ENCODE measurements at places on chromosomes 7 and 10. TPM values are rescaled to one million over a fixed set of nuclear protein-coding genes. Genes with fewer than 3 reads are reported as not detected.

- H3K4me3 ChIP-seq: no peak overlapping the region
- DNase-seq: no peak
- no peaks in the 10 kb centered on the region for H3K4me1 ChIP-seq
- H3K36me3 ChIP-seq: no peaks in the 10 kb centered on the region
Measured at GRCh38 chr7:36734731-36735130, 10.4 kb upstream of the AOAH start.

DNA sequence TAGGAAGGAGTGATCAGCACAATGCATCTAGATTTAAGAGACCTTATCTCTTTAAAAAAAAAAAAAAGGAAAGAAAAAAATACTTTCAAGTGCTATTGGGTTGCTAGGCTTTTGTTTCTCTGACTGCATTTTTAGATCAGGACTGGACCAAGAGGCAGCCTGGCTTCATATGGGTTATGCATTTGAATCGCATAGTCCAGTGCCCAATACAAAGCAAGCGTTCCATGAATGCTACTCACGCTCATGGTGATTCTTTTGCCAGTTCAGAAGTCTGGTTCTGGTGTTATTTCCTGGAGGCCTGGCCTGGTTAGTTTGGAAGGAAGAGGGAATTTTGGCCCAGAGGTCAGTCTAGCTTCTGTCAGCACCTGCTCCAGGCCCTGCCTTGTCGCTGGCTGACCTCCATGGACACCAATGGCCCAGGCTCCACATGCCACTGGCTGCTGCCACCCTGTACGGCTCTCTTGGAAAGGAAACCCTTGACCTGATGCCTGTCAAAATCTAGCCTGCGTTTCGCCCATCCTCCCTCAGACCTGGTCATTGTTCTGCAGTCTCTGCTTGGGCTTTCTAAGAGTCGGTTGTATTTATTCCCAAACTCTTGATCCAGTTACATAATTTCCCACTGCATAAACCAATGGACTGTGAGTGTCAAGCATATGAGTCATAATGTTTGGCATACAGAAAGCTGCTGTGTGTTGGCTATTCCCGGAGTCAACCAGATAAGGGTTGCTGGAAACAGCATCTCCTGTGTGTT, 74.3 kb upstream of the MKX start:
- peak; percentile 59 for DNase-seq
- H3K36me3 ChIP-seq: no peaks in the 10 kb centered on the region
- no peak overlapping the region for H3K4me3 ChIP-seq

DNA sequence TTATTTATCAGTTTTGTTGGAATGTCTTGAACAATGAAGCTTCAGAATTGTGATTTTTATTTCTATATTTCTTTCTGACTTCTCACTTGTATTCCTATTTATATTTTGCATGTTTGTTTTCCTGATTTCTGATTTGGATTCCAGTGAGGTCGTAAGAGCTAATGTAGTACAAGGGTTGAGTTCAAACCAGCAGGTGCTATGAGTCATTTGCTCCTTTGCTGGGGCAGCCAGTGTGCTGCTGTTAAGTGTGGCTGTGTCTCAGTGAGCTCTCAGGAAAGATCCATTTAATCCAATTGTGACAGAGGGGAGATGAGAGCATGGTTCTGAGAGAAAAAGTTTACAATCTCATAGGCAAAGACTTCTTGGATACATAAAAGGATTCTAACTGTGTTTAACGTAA, 48.6 kb downstream of the MCU start:
- H3K4me3 ChIP-seq: no peak overlapping the region
- H3K36me3 ChIP-seq: no peaks in the 10 kb centered on the region
- H3K4me1 ChIP-seq: peaks cover 14% of the 10 kb centered on the region
- no peak for DNase-seq
- no peaks in the 10 kb centered on the region for H3K27me3 ChIP-seq

DNA sequence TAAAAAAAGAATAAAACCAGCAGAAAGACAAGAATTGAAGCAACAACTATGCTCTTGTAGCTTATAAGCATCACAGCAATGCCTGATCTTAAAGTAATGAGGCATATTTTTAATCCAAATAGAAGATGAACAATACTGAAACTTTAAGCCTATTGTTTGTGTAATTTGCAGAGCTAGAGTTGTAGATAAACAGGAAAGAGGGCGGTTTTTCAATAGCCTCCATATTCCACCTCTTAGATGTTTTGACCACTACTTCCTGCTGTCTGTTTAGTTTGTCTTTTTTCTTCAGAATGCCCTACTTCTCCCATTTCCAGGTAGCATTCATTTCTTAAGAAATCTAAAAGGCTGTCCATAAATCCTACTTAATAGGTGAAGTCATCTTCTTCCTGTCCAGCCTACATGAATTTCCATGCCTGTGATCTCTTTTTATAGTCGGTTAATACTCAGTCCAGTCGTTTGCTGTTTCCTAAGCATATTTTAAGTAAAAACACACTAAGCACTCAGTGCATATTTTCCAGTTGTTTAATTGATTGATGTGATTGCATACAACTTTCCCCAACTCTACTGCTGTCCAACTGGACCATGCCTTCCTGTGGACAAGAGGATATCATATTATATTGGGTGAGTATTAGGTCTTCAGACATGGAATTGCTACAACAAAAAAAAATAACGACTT, 308.1 kb downstream of the TFEC start:
- H3K27me3 ChIP-seq: no peaks in the 10 kb centered on the region
- no peak for DNase-seq
- H3K4me3 ChIP-seq: no peak overlapping the region

DNA sequence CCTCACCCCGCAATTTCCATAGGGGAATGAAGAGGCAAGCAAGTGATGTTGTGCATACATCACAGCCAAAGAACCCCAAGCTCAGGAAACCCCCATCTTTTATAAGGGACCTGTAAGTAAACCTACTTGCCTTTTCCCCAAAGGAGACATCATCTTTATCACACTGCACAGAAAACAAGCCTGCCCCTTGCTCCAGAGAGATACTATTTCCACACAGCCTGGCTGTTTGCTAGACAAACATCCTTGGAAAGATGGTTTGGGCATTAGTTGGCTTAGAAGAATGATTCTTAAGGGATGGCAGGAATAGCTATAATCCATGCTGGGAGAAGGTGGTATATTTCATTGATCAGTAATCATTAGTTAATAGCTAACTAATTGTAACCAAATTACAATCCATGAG, 123.7 kb upstream of the SEC61G start:
- H3K4me1 ChIP-seq: peaks cover 1% of the 10 kb centered on the region
- no peaks in the 10 kb centered on the region for H3K27me3 ChIP-seq
- DNase-seq: no peak
- H3K4me3 ChIP-seq: no peak overlapping the region

DNA sequence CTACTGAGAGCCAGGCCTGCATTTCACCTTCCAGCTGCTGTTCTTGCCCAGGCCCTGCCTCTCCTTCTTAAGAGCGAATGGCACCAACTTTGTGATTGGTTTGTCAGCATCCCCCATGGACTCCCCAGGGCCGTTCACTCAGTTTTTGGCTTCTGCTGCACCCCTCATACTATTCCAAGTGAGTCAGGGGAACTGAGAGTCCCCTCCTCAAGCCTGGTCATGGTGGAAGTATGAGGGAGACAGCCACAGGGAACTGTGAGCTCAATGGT, 62.4 kb upstream of the ANTXRL start:
- H3K4me1 ChIP-seq: no peaks in the 10 kb centered on the region
- H3K4me3 ChIP-seq: no peak overlapping the region
- H3K27me3 ChIP-seq: no peaks in the 10 kb centered on the region
- DNase-seq: no peak

DNA sequence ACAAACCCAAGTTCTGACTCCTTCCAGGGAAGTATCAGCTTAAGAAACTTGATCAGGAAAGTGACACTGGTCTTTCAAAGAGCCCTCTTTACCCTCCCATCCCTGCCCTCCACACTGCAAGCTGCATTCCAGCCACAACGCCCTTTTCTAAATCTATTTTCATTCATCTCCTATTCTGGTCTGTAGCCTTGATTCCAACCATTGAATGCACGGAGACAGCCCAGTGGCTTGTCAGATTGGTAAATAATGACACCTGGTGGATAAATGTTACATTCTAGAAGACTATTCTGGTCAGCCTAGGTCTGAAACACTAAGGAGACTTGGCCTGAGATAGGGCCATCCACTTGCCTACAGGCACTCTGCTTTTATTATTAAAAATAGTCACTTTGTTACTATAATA, 20.9 kb downstream of the MORN4 start:
- H3K4me3 ChIP-seq: no peak overlapping the region
- no peaks in the 10 kb centered on the region for H3K27me3 ChIP-seq
- H3K4me1 ChIP-seq: no peaks in the 10 kb centered on the region

DNA sequence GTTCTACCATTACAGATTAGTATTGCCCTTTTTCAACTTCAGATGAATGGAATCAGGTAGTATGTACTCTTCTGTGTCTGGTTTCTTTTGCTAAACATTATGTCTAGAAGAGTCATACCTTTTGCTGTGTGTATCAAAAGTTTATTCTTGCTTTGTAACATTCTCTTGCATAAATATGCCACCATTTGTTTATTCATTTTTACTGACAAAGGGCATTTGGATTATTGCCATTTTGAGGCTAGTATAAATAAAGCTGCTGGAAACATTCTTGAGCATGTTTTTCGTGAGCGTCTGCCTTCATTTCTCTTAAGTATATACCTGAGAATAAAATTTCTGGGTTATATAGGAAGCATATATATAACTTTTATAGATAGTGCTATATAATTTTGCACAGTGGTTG, 121.7 kb upstream of the CSTF2T start:
- H3K36me3 ChIP-seq: no peaks in the 10 kb centered on the region
- no peaks in the 10 kb centered on the region for H3K4me1 ChIP-seq
- H3K27ac ChIP-seq: no peak overlapping the region
- no peak overlapping the region for H3K4me3 ChIP-seq
- no peak for DNase-seq
- no peaks in the 10 kb centered on the region for H3K27me3 ChIP-seq

DNA sequence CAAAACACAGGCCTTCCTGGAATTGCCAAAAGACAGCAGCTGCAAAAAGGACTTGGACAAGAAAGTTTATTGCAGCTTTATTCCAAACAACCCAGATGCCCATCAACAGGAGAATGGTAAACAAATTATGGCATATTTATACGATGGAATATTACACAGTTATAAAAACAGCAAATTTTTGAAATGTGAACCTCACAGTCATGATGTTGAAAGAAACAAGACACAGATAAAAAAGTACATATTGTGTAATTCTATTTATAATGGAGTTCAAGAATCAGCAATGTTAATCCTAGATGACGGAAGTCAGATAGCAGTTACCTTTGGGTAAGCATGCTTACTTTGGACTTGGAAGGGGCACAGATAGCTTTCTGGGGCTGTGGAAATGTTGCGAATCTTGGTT, 44.4 kb downstream of the SYPL1 start:
- peaks cover 15% of the 10 kb centered on the region for H3K4me1 ChIP-seq
- H3K27ac ChIP-seq: no peak overlapping the region
- H3K4me3 ChIP-seq: no peak overlapping the region
- H3K36me3 ChIP-seq: no peaks in the 10 kb centered on the region

DNA sequence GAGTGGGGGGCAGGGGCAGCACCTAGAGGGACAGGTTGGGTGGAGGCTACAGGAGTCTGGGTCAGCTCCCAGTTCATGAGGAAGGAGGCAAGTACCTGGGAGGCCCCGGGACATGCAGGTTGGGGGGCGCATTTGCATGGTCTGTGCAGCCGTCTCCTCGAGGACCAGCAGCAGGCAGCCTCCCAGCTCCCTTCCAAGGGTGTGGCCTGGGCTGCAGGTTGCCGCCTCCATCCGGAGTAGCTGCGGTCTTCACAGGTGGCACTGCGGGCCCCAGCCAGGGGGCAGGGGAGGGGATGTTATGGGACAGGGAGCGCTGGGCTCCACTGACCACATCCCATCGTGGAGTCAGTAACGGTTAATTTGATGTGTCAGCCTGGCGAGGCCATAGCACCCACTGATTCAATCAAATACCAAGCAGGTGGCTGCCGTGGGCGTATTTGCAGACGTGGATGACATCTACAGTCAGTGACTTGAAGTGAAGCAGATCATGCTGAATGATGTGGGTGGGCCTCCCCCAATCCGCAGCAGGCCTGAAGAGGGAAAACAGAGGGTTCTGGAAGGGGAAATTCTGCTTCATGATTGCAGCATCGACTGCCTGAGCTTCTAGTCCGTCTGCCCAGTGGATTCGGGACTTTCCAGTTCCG, 81.6 kb downstream of the PRKAG2 start:
- no peaks in the 10 kb centered on the region for H3K36me3 ChIP-seq
- H3K4me1 ChIP-seq: no peaks in the 10 kb centered on the region
- no peak overlapping the region for H3K27ac ChIP-seq
- H3K4me3 ChIP-seq: no peak overlapping the region

DNA sequence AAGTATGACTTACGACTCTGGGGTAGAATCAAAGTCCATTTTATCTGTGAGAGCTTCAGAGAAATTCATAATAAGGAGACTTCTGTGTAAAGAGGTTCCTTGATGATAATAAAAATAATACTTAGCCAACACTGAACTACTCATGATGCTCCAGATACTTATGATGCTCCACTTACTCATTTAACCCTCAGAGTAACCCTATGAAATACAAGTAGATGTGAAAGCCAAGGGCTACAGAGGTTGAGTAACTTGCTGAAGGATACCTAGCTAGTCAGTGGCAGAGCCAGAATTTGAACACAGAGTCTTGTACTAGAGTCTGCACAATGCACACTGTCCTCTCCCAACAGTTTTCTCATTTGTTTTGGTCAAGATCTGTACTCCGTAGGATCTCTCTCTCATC, 89.5 kb downstream of the HECW1 start:
- H3K4me3 ChIP-seq: no peak overlapping the region
- no peak overlapping the region for H3K27ac ChIP-seq
- H3K4me1 ChIP-seq: no peaks in the 10 kb centered on the region
- H3K27me3 ChIP-seq: no peaks in the 10 kb centered on the region

DNA sequence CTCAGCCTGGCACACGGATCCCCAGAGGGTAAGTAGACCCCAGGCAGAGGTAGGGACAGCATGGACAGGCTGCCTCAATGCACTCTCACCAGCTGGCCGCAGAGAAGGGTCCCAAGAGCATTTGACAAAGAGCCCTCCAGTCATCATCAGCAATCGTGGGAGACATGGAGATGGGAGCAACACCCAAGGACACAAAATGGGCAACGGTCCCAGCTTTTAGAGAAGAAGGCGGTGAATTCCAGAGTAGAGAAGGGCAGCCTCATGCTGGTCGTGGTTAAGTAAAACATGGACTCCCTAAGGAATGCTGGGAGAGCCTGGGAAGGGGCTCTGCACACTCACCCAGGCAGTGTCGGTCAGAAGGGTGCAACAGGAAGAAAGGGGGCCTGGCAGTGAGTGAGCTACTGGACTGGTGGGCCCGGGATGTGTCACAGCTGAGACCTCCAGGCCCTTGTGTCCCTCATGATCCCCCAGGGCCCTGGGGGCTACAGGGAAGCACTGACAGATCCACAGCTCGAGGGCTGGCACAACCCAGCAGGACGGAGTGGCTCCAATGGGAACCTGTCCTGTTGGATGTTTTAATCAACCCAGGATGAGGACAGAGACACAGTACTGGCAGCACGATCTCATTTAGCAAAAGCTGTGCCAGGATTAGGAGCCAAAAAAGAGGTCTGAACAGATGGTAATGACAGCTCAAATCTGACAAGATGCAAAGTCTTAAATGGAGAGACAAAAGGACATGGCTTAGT, 147.1 kb downstream of the NEURL1 start:
- H3K36me3 ChIP-seq: no peaks in the 10 kb centered on the region
- H3K4me1 ChIP-seq: peaks cover 39% of the 10 kb centered on the region
- no peaks in the 10 kb centered on the region for H3K27me3 ChIP-seq

The NEBL gene
- total RNA-seq: 0.83 TPM

The CALU gene
- total RNA-seq: 60.9 TPM

The RARRES2 gene
- 369 TPM for total RNA-seq

The ARHGEF35 gene
- total RNA-seq: 4.3 TPM

The AKR1C4 gene
- not detected for total RNA-seq

The EVX1 gene
- not detected for total RNA-seq

The GPR37 gene
- total RNA-seq: 0.17 TPM

The VGF gene
- not detected for total RNA-seq

The PNLIPRP2 gene
- total RNA-seq: 0.15 TPM

The KEL gene
- 0.20 TPM for total RNA-seq

The GATAD1 gene
- 40.7 TPM for total RNA-seq

Measured in ovary (tissue), 10 donors.